Activated T-helper 17 cell treated with anti-CD3 and anti-CD28 coated beads, Interleukin-2, amount 50 U/mL, for 72 hours (primary cell): ENCODE measurements at places on chromosomes 2 and 18.

DNA sequence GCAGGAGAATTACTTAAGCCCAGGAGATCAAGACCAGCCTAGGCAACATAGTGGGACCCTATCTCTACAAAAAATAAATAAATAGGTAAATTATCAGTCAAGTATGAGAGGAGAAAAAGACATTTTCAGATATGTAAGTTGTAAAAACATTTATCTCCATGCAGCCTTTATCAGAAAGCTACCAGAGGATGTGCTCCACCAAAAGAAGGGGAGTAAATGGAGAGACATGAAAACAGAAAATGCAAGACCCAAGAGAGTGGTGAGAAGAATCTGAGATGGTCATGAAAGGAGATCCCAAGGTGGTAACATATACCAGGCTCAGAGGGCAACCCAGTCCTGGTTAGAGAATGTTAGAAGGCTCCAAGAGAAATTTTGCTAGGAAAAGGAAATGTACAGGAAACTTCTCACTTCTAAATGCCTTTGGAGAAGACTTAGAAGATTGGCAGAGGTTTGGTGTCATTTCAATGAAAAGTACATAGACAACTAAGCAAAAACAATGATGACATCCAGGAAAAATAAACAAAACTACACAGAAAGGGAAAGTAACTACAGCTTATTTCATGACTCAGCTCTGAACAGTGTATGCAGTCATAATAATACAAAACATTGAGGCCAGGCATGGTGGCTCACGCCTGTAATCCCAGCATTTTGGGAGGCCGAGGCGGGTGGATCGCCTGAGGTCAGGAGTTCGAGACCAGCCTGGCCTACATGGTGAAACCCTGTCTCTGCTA is 19.5 kb downstream of the CIB4 start:
- ATAC-seq: no peak

- no peak for ATAC-seq
Measured at GRCh38 chr2:30472326-30472725, 25.3 kb downstream of the LCLAT1 start.

DNA sequence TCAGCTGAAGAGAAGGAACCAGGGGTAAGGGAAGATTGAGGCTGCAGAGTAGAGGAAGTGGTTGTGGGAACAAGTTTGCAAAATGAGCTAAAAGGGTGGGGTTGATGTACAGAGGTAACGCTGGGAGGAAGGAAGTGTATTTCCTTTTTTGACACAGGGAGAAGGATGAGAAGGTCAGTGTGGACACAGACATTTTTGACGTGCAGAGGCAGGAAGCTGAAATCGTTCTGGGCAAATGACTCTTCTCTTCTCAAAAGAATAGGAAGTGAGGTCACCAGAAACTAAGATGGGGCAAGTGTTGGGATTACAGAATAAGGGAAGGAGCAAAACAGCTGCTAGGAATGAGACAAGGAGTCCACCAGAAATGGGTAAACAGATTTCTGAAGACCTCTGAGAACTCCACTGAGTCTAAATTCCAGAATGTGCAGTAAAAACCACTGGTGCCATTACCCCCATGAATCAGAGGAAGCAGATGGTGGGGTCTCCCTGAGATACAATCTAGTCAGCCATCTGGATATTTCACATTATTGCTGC is 20.0 kb upstream of the RNF149 start:
- peak; percentile 84 for ATAC-seq

DNA sequence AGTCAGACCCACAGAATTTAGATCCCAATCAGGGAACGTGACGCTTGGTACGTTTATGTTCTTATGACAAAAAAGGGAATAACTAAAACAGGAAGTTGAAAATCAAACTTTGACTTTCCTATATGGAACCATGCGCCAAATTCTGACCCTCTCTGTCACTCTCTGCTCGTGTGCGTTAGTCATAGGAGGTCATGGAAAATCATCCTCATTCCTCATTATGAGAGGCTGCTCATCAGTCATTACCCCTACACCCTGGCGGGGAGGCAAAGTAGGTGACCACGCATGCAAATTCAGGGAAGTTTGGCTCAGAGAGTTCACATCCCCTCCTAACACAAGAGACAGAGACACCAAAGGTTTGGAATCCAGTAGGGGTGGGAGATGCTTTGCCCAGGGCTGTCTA is 15.5 kb downstream of the IL1F10 start:
- ATAC-seq: peak; percentile 52

- no peak for ATAC-seq
Measured at GRCh38 chr2:86075886-86076285, 29.8 kb downstream of the POLR1A start.

GRCh38 chr2:229033816-229034215 is 237.3 kb downstream of the PID1 start:
- ATAC-seq: no peak
